ENCODE measurements at places on chromosomes 2 and 18.

DNA sequence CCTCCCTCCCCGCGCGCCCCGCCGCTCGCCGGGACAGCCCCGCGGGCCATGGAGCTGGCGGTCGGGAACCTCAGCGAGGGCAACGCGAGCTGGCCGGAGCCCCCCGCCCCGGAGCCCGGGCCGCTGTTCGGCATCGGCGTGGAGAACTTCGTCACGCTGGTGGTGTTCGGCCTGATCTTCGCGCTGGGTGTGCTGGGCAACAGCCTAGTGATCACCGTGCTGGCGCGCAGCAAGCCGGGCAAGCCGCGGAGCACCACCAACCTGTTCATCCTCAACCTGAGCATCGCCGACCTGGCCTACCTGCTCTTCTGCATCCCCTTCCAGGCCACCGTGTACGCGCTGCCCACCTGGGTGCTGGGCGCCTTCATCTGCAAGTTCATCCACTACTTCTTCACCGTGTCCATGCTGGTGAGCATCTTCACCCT lies 865 bp downstream of the GALR1 start:
- no peak for DNase-seq

GRCh38 chr2:158204741-158205165 lies 103.1 kb downstream of the UPP2 start:
- DNase-seq: peak; percentile 36

- DNase-seq: no peak
Measured at GRCh38 chr2:151916632-151917031, 88.4 kb upstream of the ARL5A start.

DNA sequence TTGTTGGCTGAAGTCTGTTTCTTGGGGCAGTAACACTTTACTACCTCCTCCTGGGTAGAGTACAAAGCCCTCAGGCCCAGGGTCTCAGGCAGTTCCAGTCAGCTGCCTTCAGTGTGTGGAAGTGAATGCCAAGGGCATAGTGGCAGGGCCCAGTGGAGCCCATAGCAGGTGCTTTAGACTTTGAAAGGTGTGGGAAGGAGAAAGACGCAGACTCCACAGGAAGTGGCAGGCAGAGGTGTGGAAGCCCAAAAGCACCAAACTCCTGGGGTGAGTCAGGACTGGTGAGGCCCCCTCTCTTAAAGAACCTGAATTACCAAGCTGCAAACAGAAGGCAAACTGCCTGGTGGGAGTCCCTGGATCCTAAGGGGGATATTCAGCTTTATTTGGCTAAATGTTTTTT lies 45.3 kb downstream of the ADAM23 start:
- no peak for DNase-seq

GRCh38 chr2:70641263-70641784 lies 87.7 kb upstream of the TGFA start:
- peak; percentile 28 for DNase-seq

GRCh38 chr2:31142110-31142509 lies 3.9 kb upstream of the GALNT14 start:
- DNase-seq: no peak

GRCh38 chr2:75431763-75432162 lies 129.0 kb downstream of the EVA1A start:
- DNase-seq: no peak

DNA sequence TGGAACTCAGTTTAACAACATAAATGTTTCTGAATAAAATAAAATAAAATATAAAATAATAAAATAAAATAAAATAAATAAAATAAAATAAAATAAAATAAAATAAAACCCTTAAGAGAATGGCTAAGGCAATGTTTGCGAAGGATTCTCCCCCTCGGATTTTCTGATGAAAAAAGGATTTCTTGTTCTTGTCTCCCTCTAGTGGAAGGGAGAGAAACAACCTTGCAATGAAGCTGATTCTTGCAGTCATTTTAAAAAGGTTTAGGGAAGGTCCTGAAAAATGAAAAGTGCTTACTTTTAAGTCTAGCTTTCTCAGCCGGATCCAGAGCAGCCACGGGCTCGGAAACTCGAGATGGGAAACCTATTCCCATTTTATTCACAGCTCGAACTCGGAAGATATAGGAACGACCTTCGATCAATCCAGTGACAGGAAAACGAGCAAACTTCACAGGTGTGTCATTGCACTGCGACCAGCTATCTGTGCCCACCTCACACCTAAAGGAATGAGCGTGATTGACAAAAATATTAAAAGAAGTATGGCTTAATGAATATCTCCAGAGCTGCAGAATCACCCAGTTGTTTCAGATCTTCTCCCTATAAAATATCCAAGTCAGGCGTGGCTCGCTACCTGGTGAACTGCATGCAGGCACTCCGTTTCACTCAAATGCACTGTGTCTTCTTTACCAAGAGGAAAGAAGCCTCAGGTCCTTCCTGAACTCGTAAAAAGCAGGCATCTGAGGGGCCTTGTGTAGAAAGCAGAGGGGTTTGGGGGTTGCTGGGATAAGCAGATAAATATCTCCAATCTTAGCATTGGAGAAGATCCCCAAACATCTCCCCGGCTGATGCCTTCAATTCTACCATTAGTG lies 68.1 kb downstream of the MYOM1 start:
- DNase-seq: peak; percentile 38

GRCh38 chr2:136205615-136206014 lies 87.7 kb upstream of the CXCR4 start:
- no peak for DNase-seq
